ENCODE measurements at places on chromosomes 11 and 22.

DNA sequence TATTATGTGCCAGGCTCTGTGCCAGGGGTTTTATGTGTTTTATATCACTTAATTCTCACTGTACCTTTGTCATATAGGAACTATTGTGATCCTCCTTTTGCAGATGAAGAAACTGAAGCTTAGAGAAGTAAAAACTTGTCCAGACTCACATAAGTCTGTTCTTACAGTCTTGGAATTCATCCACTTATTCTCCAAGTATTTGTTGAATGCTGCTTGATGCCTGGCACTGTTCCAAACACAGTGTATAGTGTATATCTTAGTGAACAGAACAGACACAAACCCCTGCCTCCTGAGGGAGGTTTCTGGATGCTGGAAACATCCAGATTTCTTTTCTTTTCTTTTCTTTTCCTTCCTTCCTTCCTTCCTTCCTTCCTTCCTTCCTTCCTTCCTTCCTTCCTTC, 29.0 kb upstream of the FGF3 start:
- no peak for DNase-seq

- peak; percentile 55 for DNase-seq
These were observed 64.1 kb upstream of the EED start for GRCh38 chr11:86180423-86180822.

DNA sequence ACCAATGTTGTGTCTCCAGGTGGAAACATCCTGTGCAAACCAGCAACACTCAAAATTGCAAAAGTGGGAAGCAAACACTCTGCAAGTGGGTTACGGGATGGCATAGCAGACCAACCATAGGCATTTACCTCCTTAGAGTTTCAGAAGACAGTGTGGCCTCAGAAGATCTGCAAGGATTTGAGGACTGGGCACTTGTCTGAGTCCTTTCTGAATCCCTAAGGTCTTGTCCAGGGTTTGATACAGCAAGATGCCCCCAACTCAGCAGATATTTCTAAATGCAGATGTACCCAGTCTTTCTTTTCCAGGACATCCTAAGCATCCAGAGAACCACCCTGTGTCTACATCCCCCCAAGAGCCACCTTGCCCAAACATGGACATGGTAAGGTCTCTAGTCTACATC, 51.7 kb upstream of the SHANK2 start:
- no peak for DNase-seq

GRCh38 chr11:75388386-75389275, 10.7 kb upstream of the RPS3 start:
- peak; percentile 66 for DNase-seq

DNA sequence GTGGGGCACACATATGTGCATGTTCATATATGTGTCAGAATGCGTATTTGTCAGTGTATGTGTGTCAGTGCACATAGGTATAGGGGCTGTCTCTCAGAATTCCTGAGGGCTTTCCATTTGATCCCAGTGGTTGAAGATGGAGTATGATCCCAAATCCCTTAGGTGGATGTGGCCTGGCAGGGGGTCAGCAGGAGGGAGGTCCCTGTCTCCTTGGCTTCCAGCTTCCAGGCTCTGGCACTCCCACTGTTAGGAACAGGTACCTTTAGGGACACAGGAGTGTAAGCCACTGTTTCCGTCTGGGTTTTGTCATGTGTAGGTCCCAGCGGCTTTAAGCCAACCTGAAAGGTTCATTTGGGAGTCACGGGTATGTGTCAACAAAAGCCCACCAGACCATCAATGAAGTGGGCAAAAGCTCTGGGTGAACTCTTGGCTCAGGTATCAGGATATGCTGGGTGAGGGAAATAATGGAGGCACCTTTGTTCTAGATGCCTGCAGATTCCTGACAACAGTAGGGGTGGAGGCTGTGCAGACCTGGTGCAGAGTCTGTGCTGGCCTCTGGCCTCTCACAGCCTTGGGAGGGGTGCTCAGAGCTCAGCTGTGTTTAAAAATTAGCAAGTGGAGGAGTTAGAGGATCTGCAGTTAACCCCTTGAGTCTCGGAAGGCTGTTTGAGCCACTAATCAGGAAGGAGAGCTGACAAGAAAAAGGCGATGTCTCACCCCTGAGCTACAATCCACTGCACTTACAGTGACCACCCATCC, 9.0 kb downstream of the KCNQ1OT1 start:
- no peak for DNase-seq

- DNase-seq, result no peak
These were observed 303.6 kb downstream of the SBF2 start for GRCh38 chr11:9990221-9990973.

DNA sequence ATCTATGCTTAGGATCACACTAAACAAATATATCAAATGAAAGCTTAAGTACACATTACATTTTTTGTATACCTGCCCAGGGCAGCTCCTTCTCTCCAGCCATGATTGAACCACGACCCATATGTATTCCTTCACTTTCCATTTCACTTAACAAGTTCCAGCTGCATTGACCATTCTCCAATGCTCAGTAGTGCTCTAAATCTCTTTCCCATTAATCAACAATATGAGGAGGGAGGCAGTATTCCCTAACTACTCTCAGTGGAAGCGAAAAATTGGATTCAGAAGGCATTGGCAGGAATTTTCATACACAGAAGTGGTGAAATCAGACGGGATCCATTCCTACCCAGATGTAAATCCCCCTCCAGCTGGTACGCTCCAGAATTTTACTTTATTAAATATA, 372.0 kb upstream of the LUZP2 start:
- no peak for DNase-seq

DNA sequence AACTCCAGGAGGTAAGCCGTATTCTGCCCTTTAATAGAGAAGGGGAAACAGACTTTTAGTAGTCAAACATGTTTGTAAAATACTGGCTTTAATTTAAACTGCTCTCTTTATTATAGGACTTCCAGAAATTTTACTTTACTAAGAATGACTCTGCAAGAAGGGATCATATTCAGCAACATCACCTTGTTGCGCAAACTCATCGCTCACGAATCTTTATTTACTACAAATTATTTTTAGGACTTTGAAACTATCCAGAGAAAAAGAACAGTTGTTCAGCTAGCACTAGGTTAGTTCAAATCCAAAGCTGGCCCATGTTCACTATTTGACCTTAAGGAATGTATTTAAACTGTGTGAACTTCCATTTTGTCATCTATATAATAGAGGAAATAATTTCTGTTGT, 498.3 kb upstream of the TENM4 start:
- no peak for DNase-seq

DNA sequence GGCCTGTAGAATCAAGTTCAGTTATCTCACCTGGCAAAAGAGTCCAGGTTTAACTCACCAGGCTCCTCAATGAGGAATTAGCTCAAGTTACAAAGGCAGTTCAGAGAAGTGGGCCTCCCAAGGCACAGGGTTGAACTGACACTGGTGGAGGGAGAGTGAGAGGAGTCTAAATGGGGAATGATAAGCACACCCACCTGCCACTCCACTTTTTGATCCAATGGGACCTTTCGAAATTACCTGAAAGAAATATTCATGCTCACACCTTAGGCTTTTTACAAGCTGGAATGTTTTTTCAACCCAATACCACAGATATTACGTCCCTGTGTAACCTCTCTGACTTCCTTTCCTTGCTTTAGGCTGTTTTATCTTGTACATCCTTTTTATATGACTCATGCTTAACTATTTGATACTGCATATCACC, 642.7 kb upstream of the TENM4 start:
- DNase-seq, result no peak

DNA sequence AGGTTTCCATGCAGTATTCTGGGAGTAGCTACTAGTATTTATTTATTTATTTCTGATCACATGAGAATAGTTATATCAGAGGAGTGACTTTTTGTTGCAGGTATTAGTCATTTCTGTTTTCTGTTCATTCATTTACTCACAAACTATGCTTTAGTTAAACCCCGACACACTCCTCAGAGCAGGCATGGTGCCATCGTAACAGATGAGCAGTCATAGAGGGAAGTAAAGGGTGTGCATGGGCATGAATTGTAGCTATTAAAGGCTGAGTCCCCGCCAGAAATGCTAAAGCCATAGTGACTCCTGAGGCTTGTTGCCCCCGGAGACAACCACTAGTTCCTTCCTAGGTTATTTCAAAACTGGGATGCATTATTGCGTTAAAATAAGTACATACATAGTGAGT, 10.6 kb downstream of the JHY start:
- DNase-seq, result peak; percentile 27

DNA sequence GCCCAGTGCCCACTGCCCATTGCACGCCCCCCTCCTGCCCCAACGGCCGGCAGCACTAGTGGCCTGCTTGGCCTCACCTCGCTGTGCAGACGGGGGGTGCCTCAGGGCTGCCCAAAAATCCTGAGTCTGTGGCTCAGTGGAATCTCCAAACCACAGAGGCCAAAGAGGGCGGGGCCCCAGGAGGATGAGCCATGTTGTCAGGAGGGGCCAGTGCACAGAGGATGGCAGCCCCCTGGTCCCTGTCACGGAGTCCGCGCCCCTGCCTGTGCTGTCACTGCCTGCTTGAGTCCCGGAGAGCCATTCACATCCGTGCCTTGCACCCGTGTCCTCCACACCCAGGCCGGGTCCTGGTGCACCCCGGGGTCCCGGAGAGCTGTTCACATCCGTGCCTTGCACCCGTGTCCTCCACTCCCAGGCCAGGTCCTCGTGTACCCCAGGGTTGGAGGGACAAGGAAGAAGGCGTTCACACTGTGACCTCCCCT, 36.4 kb upstream of the MUC5AC start:
- no peak for DNase-seq

- DNase-seq, result peak; percentile 35
These were observed 77.3 kb downstream of the DEUP1 start for GRCh38 chr11:93407777-93408401.

DNA sequence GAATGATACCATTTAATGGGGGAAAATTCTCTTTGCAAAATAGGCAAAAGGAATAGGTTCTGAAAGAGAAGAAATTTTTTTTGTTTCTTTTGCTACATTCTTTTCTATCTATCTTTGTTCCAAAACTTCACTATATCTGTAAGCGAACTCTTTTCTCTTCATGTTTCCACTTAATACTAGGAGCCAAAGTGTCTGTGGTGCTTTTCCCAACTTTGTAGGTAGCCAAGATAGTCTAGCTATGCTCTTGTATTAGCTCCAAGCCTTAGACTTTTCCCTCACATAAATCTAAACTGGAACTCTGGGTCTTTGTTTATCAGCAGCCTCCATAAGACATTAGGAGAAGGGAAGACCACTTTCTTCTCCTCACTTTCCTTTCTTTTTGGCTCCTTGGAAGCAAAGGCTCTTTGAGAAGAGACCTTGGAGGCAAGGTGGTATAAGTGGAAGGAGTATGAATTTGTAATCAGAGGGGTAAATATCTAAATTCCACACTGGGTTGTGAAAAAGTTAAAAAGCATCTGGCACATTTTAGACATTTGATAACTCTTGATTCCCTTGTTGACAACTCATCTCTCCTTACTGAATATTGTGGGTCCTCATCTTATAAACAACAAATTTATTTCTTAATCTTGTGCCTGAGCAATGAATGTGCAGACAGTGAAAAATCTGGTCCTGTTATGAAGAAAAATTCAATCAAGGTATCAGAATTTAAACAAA, 130.0 kb downstream of the EHF start:
- no peak for DNase-seq

DNA sequence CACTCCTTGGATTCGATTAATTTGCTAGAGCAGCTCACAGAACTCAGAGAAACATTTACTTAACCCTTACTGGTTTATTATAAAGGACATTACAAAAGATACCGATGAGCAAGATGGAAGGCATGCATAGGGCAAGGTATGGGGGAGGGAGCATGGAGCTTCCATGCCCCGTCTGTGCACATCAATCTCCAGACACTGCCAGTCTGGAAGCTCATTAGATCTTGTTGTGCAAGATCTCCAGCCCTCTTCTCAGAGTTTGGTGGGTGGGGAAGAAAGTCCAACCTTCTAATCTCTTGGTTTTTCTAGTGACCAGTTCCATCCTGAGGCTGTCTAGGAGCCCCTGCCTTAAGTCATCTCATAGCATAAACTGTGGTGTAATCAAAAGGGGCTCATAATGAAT, 190.7 kb downstream of the UVRAG start:
- no peak for DNase-seq

DNA sequence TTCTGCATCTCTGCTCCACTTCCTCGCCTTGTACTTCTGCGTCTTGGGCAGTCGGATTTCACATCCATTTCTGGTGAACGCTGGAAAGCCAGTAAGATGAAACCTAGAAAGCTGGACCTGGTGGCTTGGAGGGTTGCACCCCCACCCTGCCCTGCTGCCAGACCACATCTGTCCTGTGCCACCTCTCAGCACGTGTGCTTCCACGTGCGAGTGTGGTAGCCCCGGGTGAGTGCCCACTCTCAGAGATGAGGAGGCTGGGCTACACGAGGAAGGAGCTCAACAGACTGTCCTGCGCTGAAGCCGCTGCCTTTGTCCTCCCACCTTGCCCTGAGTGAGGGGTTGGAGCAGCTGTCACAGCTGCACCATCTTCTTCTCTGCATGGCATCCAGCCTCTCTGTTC, 77.5 kb downstream of the NTM start:
- no peak for DNase-seq

DNA sequence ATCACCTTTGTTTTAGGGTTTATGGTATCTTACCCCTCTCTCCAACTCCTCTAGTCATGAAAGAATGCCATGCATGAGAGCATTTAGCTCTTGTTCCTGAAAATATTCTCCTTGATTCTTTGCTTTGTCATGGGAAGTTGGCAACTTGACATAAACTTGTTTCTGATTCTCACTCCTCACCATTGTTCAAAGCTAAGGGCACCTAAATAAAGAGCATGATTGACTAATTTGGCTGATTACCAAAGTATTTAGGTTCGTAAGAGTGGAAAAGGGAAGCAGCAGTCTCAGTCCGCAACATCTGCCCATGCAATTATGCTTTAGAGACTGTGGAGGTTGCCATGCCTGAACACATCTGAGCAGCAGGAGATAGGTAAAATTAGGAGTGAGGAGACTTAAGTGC, 26.4 kb downstream of the OR52K1 start:
- DNase-seq, result no peak

DNA sequence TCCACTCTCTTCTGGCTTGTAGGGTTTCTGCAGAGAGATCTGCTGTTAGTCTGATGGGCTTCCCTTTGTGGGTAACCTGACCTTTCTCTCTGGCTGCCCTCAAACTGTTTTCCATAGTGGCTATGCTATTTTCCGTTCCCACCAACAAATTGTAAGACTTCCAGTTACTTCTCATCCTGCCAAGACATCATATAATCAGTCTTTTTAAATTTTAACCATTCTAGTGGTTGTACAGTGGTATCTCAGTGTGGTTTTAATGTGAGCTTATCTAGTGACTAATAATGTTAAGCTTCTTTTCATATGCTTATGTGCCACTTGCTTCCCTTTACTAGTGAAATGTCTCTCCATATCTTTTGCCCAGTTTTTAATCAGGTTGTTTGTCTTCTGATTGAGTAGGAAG, 13.6 kb upstream of the TRIM29 start:
- no peak for DNase-seq

GRCh38 chr22:44378380-44378779, 65.6 kb upstream of the SHISAL1 start:
- no peak for DNase-seq

DNA sequence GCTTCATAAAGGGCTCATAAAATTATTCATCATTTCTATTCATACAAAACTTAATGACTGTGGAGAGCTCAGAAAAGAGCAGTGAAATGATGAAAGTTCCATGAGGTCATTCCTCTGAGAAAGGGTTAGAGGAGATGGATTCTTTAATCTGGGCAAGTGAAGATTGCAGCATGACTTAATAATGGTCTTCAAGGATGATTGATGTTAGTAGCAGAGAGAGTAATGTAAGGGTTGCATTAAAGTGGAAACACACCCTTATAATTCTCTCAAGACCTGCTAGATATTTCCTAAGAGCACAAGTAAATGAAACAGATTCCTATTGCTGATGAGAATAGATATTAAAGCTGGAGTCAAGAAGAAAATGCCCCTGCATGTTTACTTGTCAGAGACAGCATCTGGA, 711.6 kb upstream of the ANO5 start:
- DNase-seq, result no peak
